ENCODE measurements at places on chromosomes 1 and 21.
A peak's percentile ranks its signal among the peaks of the same experiment; 100 is the strongest.

DNA sequence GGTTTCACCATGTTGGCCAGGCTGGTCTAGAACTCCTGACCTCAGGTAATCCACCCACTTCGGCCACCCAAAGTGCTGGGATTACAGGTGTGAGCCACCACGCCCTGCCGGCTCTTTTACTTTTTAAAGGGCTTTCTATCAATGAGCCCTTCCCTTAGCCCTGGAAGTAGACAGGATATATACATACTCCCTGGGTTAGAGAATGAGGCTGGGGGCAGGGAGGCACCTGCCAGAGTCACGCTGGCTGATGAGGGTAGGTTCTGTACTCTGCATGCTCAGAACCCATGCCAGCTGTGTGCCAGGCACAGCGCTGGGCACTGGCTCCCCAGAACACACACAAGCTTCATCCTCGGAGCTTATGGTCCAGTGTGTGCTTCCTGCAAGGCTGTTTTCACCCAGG is 113.6 kb upstream of the IPO9 start:
- DNase-seq: peak; percentile 9

DNA sequence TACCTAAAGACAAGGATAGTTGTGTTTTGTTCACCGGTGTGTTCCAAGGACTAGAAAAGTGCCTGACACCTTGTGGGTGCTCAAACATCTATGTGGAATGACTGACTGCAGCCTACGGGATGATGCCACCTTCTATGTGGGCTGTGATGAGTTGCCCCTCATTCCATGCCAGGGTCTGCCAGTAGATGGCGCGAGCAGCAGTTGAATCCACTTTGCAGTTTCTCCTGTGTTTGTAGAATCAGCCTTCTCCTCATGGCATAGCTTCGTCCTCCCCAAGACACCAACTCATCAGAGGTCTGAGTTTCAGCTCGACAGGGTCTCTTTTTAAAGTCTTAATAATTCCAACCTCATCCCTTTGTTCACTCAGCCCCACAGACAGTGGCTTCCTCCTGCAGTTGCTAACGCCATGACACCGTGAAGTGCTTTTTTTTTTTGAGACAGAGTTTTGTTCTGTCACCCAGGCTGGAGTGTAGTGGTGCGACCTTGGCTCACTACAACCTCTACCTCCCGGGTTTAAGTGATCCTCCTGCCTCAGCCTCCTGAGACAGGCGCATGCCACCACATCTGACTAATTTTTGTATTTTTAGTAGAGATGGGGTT is 133.7 kb downstream of the CAPN8 start:
- peak; percentile 32 for DNase-seq

DNA sequence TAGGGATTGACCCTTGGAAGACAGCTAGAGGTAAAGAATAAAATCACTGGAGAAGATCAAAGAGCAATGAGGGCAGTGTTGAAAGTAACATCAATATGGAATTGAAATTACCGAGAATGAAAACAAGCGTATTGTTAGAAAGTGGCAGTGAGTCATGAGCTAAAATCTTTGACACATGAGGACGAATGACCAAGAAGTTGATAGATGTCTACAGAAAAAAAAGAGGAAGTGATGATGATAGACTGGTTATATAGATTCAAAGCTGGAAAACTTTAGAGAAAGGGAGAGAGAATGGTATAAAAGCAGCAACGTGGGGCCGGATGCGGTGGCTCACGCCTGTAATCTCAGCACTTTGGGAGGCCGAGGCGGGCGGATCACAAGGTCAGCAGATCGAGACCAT is 12.5 kb upstream of the DNM3 start:
- no peak for DNase-seq

- DNase-seq: no peak
Measured at GRCh38 chr1:156910309-156910782, 10.1 kb upstream of the LRRC71 start.

GRCh38 chr21:45505416-45506021 is 36.7 kb downstream of the SLC19A1 start:
- DNase-seq: peak; percentile 37

DNA sequence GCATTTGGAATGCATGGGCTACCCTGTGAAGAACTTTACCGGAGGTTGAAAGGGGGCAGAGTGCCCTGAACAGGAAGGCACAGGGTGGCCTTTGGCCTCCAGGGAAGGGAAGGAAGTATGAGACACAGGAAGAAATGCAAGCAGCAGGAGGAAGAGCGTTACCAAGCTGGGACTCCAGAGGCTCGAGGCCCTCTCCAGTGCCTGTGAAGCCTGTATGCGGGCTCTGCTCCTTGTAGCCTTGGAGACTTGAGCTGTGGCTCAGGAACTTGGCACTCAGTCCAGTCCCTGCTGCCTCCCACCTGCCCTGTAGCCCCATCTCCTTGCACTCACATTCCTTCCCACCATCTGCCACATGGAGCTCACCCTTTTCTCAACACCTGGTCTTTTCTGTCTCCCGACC is 33.5 kb upstream of the RNF19B start:
- DNase-seq: no peak

DNA sequence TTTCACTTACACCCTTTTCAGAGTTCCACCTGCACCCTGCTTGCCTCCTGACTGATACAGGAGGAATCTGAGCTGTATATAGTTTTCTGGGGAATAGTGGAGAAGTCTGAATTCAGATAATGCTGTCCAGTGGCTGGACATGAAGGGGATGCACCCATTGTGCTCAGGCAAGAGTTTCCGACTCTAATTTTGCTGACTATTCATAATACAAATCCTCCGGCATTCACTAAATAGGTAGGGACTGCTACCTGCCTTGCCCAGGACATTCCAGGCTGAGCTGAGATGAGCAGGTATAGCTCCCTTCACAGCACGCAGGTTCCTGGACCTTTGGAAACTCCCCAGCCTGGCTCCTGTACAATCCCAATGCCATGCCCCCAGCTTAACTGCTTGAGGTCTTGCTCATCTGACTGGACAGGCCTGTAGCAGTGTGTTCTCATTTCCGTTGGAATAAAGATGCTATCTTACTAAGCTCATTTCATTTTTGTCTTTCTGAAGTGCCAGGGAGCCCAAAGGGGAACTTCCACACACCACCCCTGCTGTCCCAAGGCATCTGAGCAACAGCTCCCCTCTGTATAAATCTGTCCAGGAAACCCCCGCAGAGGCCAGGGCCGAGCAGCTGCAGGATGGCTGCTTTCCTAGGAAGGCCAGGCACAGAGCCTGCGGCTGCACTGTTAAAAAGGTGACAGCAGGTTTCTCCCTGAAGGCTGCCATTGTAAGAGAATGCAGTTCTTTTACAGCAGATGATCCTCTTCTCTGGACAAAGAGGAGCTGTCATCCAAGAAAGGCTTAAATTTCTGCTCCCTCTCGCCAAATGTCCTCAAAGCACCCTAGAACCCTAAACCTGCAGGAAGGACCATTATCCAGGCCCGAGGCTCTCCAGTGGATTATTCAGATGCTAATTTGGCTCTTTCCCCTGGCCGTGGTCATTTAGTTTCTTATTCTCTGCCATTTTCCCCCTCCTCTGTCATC is 21.7 kb upstream of the VASH2 start:
- DNase-seq: no peak

Data from dorsolateral prefrontal cortex (tissue), 122 donors.